ENCODE measurements at places on chromosomes 3 and 15.

GRCh38 chr3:135310317-135310716, 515.3 kb downstream of the EPHB1 start:
- no peak for DNase-seq

DNA sequence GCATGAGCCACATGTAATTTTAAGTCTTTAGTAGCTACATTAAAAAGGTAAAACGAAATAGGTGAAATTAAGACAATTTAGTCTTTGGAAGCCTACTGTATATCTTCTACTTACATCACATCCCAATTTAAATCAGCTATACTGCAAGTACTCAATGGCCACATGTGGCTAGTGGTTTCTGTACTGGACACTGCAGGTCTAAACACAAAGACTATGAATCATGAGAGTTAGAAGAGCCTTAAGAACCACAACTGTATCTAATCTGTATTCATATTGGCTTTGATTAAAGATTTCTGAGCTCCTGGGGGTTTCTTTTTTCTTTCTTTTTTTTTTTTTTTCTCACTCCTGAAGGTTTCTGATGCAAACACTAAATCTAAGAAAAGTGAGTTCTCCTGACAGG, 2.3 kb upstream of the EIF1B start:
- no peak for DNase-seq

DNA sequence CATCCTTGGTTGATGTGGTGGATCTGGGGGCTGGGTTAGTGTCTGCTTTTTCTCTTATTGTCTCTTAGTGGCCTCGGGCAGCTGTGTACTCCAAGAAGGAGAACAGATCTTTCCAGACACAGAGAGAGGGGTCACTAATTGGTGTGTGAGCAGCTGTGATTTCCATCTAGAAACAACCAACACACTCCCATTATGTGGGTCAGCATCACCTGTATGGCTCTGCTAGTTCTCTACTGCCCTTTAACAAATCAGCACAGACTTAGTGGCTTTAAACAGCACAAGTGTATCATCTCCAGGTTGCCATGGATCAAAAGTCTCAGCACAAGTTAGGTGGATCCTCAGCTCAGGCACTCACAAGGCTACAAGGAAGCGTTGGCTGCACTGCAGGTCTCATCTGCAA, 156.8 kb downstream of the LRTM1 start:
- no peak for DNase-seq

DNA sequence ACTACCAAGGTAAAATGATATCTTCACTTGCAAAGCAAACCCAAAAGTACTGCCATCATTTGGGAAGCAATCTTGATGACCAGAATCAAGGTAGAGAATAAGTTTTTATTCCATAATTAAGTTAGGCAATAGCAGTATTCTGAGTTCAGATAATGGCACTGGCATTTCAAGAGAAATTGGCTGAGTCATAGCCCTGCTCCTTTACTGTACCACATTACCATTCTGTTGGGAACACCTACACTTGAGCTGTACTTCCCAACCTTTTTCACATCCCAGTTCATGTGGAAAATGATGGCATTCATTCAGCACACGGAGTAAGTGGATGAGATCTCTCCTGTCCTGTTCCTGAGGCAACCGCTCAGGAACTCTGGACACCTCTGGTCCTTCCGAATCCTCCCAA, 311.6 kb upstream of the TPRG1 start:
- DNase-seq, result no peak

DNA sequence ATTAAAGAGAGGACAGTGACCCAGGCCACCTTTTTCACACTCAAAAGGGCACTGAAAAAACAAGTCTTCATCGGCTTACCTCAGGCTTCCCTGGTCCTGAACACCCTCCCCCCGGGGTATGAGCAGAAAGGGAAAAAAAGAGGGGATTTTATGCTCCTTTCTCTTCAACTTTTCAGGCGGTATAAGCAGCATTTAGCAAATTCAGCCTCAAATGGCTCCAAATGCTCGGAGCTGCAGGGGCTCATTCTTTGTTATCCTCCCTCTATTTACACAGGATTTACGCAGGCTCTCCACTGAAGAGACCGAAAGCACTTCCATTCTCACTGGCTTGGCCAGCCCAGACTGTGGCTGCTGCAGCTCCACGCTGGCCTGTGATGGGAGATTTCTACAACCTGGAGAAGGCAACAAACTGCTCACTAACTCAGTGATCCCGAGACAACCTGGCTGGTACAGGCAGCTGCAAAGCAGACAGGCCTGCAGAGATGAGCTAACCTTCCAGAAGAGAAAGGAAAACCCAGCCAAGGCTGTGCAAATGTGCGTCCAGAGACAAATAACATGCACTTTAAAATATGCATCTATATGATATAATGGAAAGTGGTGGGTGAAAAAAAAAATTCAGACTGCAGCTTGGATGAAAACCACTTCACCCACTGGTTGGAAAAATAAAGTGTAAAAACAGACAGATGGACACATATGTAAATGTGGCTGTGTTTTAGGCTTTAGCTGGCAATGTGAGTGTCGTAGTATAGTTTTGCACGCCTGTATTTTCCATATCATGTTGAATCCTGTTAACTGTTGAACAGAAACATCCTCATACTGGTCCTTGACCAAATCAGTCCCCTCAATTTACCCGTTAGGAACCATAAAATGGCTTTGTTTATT, 54.2 kb downstream of the MEIS2 start:
- DNase-seq, result no peak

GRCh38 chr3:177753451-177754155, 556.3 kb upstream of the TBL1XR1 start:
- DNase-seq, result no peak

GRCh38 chr15:43286074-43286473, 19.3 kb upstream of the TGM5 start:
- DNase-seq, result no peak

DNA sequence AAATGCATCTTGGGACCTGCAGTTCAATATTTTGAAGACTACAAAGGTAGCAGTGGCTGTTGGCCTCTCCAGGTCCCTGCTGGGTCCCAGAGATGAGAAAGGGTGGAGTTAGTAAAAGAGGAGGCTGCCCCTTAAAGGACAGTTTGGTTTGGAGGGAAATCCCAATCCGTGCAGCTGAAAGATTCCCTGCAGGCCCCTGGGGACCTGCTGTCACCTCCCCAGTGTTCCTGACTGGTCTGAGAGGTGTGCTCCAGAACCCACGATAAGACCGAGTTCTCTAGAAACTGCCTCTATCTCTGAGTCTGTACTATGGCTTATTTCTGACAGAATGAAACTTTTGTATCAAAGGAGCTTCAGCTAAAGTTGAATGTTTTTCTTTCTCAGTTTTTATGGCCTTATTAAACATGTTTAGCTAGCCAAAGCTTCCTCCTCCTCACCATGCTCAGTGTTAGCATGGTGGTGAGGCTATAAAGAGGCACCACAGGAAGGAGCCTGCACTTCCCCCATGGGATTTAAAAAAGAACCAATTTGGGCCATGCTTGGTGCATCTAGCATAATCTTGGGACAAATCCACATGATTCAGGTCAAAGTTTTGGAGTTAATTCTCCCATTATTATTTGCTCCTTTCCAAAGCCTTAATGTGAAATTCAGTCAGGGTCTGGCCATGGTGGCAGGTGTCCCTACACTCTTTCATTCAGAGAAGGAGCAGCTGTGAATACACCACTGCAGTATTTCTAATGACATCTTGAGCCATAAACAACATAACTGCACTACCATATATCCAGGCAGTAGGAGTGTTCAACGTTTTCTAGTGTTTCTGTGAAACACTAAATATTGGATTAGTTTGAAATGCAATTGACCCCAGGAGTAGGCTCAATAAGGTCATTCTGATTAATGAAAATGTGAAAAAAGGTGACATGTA, 74.4 kb downstream of the ATP1B3 start:
- DNase-seq, result no peak

DNA sequence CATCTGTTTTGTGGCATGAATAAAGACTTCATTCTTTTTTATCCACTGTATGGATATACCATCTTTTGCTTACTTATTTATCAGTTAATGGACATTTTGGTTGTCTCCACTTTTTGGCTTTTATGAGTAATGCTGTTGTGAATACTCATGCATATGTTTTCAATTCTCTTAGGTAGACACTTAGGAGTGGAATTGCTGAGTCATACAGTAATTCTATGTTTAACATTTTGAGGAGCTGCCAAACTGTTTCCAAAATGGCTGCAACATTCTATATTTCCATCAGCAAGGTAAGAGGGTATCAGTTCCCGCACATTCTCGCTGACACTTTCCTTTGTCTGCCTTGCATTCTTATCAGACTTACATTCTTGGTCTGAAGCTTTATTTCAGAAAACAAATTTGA, 191.1 kb downstream of the WNT5A start:
- no peak for DNase-seq

- no peak for DNase-seq
These were observed 145.7 kb upstream of the PLAAT1 start for GRCh38 chr3:193095366-193095765.

- DNase-seq, result no peak
These were observed 158.9 kb downstream of the NSMCE3 start for GRCh38 chr15:29110733-29111132.

DNA sequence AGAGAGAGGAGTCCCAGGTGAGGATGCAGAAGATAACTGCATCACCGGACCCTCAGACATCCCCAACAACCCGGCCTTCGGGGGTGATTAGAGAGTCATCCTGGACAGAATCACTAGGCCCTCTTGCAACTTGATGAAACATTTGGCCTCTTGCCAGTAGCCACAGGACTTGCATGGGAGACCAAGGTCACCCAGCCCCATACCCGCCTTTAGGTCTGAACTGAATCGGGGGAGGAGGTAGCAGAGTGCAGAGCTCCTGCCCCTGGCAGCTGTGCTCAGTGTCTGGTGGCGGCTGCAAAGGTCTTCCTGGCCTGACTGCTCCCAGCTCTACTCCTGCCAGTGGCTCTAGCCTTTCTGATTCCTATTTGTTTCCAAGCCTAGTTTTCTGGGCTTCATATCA, 12.4 kb downstream of the PIF1 start:
- no peak for DNase-seq

DNA sequence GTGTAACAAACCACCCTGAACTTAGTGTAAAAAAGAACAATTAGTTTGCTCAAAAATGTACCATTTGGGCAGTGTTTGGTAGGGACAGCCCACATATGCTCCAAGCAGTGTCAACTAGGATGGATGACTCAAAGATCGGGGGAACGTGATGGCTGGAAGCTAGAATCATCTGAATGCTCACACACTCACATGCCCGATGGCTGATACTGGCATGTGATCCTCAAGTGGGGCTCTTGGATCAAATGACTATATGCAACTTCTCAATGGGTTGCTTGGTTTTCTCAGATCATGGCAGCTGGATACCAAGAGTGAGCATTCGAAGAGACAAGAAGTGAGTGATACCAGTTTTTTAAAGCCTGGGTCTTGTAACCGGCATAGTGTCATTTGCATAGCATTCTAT, 335.9 kb upstream of the KCNMB2 start:
- DNase-seq, result no peak

DNA sequence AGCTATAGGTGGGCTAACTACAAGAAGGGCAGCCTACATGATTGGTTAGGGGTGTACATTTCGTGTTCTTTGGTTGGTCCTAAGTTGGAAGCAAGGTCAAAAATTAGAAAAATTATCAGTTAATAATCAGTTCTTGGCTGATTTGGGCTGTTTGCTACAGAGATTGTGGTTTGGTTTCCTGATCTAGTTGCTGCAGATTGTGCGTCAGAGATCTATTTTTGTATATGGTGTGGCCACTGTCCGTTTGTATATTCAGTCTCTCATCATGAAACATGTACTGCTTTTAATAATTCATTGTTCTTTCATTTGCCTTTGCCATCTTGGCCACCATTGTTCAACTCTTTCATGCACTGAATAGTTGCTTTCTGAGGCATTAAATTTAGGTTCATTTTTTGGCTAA, 80.9 kb downstream of the LRRC3B start:
- no peak for DNase-seq

DNA sequence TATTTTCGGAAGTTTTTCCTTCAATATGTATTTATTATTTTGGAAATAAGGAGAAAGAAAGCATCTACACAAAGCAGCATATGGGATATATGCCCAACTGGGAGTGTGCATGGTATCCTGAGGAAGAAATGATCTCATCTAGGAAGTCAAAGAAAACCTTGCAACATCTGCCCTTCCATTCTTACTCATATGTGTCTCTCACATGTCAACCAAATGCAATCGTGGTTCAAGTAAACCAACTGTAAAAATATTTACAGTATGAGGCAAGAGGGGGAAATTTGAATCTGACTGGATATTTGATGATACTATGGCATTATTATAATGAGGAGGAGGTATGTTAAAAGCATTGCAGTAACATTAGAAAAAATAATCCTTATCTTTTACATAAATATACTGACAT, 3.2 kb upstream of the SCG3 start:
- no peak for DNase-seq

- no peak for DNase-seq
These were observed 57.1 kb downstream of the SLC7A14 start for GRCh38 chr3:170528726-170529125.

DNA sequence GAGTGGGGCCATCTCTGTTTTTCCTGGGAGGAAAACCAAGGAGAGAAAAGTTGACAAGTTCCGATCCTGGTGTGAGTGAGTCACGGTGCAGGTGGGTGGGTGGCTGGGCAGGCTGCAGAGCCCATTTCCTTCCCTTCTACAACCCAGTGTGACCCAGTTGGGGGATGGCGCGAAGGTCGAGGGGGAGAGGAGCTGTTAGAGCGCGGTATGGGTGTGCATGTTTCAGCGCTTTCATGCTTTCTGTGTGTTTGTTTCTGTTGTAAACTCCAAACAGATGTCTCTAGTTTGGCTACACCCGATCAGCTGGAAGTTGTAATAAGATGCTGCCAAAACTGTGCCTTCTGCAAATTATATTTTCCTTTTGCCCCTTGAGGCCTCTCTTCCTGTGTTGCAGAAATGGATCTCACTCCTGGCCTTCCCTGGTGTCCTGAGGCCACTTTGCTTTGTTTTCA, 3.8 kb downstream of the FAM43A start:
- no peak for DNase-seq

- no peak for DNase-seq
These were observed 70.9 kb downstream of the IMPG2 start for GRCh38 chr3:101249522-101249921.

- no peak for DNase-seq
These were observed 46.3 kb downstream of the SENP7 start for GRCh38 chr3:101466465-101467309.

GRCh38 chr3:55105647-55106046, 177.8 kb upstream of the LRTM1 start:
- no peak for DNase-seq

DNA sequence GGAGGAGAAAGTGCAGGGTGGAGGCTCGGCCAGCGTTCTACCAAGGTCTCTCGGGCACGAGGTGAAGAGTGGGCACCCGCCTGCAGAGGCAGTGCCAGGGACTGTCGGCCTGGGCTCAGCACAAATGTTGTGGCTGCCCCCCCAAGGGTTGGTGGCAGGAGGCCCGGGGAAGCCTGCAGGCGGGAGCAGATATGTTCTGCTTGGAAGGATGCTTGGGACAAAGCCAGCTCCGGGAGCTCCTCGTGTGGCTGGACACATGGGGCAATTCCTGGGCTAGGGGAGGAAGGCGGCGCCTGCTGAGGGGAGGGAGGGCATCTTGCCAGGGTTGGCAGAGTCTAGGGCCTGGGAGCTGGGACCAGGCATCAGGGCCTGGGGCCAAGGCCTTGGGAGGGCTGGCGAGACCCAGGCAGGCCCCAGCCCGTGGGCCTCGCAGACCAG, 30.4 kb upstream of the FBLN2 start:
- no peak for DNase-seq

GRCh38 chr15:98785431-98785806, 137.1 kb downstream of the IGF1R start:
- DNase-seq, result no peak

GRCh38 chr3:414063-414462, 217.5 kb downstream of the CHL1 start:
- DNase-seq, result no peak
